Cardiac muscle cell (in vitro differentiated cells and primary cell): ENCODE measurements at places on chromosomes 13 and 19. TPM values are rescaled to one million over a fixed set of nuclear protein-coding genes. Genes with fewer than 3 reads are reported as not detected.

Gene ZIC2
- total RNA-seq: 0.06 and 0.11 TPM in 2 replicates

Gene ZNF324B
- total RNA-seq: 10.3 and 19.0 TPM in 2 replicates

Gene FREM2
- 37.8 and 51.4 TPM in 2 replicates for total RNA-seq

Gene GYS1
- 155 and 165 TPM in 2 replicates for total RNA-seq

DNA sequence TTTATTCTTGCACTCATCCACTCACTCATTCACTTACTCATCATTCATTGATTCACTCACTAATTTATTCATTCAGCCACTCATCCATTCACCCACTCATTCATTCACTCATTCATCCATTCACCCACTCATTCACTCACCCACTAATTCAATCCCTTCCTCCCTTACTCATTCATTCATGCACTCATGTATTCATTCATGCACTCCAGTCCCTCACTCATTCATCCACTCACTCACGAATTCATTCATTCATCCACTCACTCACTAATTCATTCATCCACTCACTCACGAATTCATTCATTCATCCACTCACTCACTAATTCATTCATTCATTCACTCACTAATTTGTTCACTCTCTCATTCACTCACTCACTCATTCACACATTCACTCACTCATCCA is 16.1 kb downstream of the ACTL9 start:
- H3K36me3 ChIP-seq: no peaks in the 10 kb centered on the region
- H3K27me3 ChIP-seq: no peaks in the 10 kb centered on the region

DNA sequence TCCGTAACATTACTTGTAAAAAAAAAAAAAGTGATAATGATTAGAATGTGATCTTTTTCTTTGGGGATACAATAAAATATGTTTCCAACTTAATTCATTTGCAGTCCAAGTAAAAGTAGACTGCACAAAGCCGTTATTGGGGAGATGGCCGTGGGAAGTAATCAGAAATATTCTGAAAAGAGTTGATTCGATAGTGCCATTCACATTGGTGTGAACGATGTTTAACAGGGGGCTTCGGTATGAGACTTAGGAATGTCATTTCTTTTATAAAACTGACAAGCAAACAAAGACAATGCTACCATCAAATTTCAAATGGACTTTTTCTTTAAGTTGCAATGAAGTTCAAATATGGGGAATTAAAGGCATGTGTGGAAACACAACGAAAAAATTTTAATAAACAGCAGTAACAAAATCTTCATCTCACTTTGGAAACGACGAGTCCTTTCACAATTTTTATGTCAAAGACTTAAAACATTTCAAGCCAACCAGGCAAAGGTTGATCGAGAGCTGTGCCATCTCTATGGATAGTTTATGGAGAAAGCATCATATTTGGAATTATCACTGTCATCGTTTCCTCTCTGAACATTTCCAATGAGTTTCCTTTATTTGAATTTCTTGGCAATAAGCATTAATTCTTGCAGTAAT is 1.7 kb upstream of the ZIC5 start:
- no peak overlapping the region for H3K4me3 ChIP-seq
- peak; percentile 2 for DNase-seq
- H3K27ac ChIP-seq: no peak overlapping the region
- H3K27me3 ChIP-seq: peaks cover 97% of the 10 kb centered on the region
- no peaks in the 10 kb centered on the region for H3K36me3 ChIP-seq

GRCh38 chr13:78876915-78877549 is 218.1 kb upstream of the OBI1 start:
- H3K27ac ChIP-seq: no peak overlapping the region
- H3K36me3 ChIP-seq: no peaks in the 10 kb centered on the region
- no peak overlapping the region for H3K4me3 ChIP-seq
- no peak for DNase-seq
- H3K4me1 ChIP-seq: no peaks in the 10 kb centered on the region

DNA sequence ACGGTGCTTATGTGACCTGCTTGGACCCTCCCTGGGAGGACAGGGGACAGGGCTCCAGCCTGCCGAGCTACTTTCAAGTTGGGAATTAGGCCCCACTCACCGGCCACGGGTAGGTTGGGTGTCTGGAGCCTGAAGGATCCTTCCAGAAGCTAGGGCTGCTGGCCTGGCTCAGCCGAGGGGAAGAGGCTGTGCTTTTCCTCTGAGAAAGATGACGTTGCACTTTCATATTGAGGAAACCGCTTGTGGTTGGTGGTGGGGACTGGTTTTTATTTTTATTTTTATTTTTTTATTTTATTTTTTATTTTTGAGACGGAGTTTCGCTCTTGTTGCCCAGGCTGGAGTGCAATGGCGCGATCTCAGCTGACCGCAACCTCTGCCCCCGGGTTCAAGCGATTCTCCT is at the start of gene TMEM150B:
TSS of gene TMEM150B (minus strand) at position 170 of the 400 bp plus-strand sequence. CDS start 4,305 bp downstream, outside the sequence.
- H3K36me3 ChIP-seq: no peaks in the 10 kb centered on the region
- no peak for DNase-seq
- H3K27ac ChIP-seq: no peak within 1 kb of the TSS
- H3K27me3 ChIP-seq: no peaks in the 10 kb centered on the region
- no peak within 1 kb of the TSS for H3K4me3 ChIP-seq

DNA sequence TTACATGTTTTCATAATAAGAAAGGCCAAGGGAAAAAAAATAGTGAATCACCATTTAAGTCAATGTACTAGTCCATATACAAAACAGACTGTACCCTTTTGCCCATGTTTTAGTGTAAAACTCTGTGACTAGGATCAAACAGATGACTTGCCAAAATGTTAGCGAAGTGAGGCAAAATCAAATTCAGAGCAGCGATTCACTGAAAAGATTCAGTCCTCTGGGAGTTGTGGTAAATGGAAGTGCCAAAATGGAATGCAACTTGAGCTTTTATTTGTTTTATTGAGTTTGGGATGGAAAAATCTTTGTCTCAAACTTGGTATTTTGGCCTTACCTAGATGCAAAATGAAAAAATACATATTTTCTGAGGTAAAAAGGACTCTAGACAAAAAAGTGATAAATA is 9.1 kb downstream of the CDADC1 start:
- no peak overlapping the region for H3K4me3 ChIP-seq
- no peak overlapping the region for H3K27ac ChIP-seq
- no peaks in the 10 kb centered on the region for H3K27me3 ChIP-seq
- peaks cover 14% of the 10 kb centered on the region for H3K36me3 ChIP-seq
- H3K4me1 ChIP-seq: no peaks in the 10 kb centered on the region
- DNase-seq: peak; percentile 23

GRCh38 chr13:112940236-112940635 is 28.8 kb upstream of the MCF2L start:
- H3K4me1 ChIP-seq: no peaks in the 10 kb centered on the region
- no peak overlapping the region for H3K27ac ChIP-seq
- no peaks in the 10 kb centered on the region for H3K36me3 ChIP-seq
- no peak overlapping the region for H3K4me3 ChIP-seq
- H3K27me3 ChIP-seq: no peaks in the 10 kb centered on the region

DNA sequence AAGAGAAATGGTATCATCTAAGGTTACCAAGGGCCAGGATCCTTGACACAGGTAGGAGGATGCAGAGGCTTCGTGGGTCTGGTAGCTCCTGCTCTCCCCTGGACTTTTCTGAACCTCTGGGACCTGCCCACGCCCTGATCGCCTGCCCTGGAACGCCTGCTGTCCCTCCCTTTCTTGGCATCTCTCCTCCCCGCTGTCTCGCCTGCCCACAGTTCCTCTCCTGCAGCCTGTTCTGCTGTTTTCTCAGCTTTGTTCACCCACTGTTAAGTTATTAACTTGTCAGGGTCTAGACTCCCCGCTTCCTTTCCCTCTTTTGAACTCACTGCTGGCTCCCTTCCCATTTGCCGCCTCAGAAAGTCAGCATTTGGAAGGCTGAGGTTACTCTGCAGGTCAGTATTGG is 19.8 kb downstream of the SERP2 start:
- H3K27ac ChIP-seq: peak overlapping the region; percentile 13
- DNase-seq: no peak
- no peaks in the 10 kb centered on the region for H3K36me3 ChIP-seq
- H3K4me3 ChIP-seq: no peak overlapping the region
- H3K27me3 ChIP-seq: no peaks in the 10 kb centered on the region

- DNase-seq: no peak
- H3K36me3 ChIP-seq: no peaks in the 10 kb centered on the region
- H3K4me3 ChIP-seq: no peak overlapping the region
Measured at GRCh38 chr13:48892053-48892687, 83.5 kb upstream of the FNDC3A start.

GRCh38 chr13:77595166-77595810 is 59.8 kb downstream of the SCEL start:
- no peak for DNase-seq
- H3K4me1 ChIP-seq: no peaks in the 10 kb centered on the region
- H3K36me3 ChIP-seq: no peaks in the 10 kb centered on the region
- H3K4me3 ChIP-seq: no peak overlapping the region

DNA sequence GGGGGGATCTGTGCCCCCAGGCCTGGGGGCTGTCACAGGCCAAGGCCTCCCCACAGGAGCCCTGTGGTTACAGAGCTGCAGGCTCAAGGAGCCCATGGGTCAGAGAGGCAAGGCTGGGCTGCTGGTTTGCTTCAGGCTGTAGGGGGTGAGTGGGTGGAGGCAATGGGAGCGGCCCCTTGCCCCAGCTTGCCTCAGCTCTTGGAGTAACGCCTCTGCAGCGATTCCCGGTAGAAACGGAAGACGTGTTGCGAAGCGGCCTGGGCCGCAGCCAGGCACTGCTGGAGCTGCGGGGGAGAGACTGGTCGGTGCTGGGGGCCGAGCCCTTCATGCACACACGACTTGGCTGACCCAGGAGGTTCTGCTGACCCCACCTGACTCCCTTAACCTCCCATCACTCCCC is 10.1 kb downstream of the TMEM91 start:
- no peaks in the 10 kb centered on the region for H3K4me1 ChIP-seq
- no peaks in the 10 kb centered on the region for H3K27me3 ChIP-seq
- peaks cover 3% of the 10 kb centered on the region for H3K36me3 ChIP-seq
- no peak for DNase-seq
- H3K27ac ChIP-seq: no peak overlapping the region
- no peak overlapping the region for H3K4me3 ChIP-seq

DNA sequence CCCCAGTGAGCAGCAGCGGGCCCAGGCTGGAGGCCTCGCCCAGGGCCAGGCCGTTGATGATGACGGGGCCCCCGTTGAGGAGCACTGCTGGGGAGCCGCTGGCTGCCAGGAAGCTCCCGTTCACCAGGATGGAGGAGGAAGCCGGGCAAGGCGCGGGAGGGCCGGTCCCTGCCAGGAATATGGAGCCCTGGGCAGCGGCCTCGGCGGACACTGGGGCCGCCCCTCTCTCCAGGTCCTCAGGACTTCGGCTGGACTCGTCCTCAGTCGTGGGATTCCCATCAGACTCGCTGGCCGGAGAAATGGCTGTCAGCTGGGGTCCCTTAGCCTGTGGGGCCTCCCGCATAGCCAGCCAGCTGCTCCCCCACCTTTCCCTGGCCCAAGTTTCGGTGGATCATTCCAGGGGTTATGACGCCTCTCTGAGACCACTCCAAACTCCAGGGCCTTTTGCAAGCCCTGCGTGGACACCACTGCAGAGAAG is 2.1 kb downstream of the SIX5 start:
- peaks cover 4% of the 10 kb centered on the region for H3K36me3 ChIP-seq
- no peak for DNase-seq
- H3K4me1 ChIP-seq: peaks cover 48% of the 10 kb centered on the region
- H3K27me3 ChIP-seq: no peaks in the 10 kb centered on the region
- H3K27ac ChIP-seq: peak overlapping the region; percentile 98

GRCh38 chr13:95222733-95223018 is 78.6 kb downstream of the ABCC4 start:
- no peaks in the 10 kb centered on the region for H3K36me3 ChIP-seq
- no peaks in the 10 kb centered on the region for H3K27me3 ChIP-seq
- no peaks in the 10 kb centered on the region for H3K4me1 ChIP-seq
- no peak overlapping the region for H3K4me3 ChIP-seq
- no peak for DNase-seq

- H3K36me3 ChIP-seq: peaks cover 12% of the 10 kb centered on the region
- H3K4me3 ChIP-seq: no peak overlapping the region
- H3K27ac ChIP-seq: no peak overlapping the region
- no peaks in the 10 kb centered on the region for H3K27me3 ChIP-seq
- no peaks in the 10 kb centered on the region for H3K4me1 ChIP-seq
Measured at GRCh38 chr13:36840718-36841250, 21.8 kb downstream of the RFXAP start.

- peak; percentile 47 for DNase-seq
- H3K27me3 ChIP-seq: no peaks in the 10 kb centered on the region
- H3K36me3 ChIP-seq: peaks cover 4% of the 10 kb centered on the region
- no peaks in the 10 kb centered on the region for H3K4me1 ChIP-seq
- H3K4me3 ChIP-seq: no peak overlapping the region
Measured at GRCh38 chr13:97279913-97280312, 57.8 kb downstream of the MBNL2 start.

GRCh38 chr19:31602548-31602947 is 253.3 kb upstream of the TSHZ3 start:
- H3K27me3 ChIP-seq: peaks cover 2% of the 10 kb centered on the region
- no peak overlapping the region for H3K27ac ChIP-seq
- H3K36me3 ChIP-seq: no peaks in the 10 kb centered on the region
- H3K4me3 ChIP-seq: no peak overlapping the region
- DNase-seq: no peak
- no peaks in the 10 kb centered on the region for H3K4me1 ChIP-seq

GRCh38 chr13:29020314-29020713 is 200.2 kb downstream of the MTUS2 start:
- H3K36me3 ChIP-seq: no peaks in the 10 kb centered on the region
- no peak overlapping the region for H3K4me3 ChIP-seq
- H3K27ac ChIP-seq: no peak overlapping the region
- no peaks in the 10 kb centered on the region for H3K4me1 ChIP-seq
- no peaks in the 10 kb centered on the region for H3K27me3 ChIP-seq

GRCh38 chr13:25440061-25440460 is 68.3 kb downstream of the ATP8A2 start:
- DNase-seq: no peak
- no peaks in the 10 kb centered on the region for H3K36me3 ChIP-seq
- H3K27me3 ChIP-seq: peaks cover 21% of the 10 kb centered on the region
- no peaks in the 10 kb centered on the region for H3K4me1 ChIP-seq

GRCh38 chr13:25109341-25109740 is 13.4 kb downstream of the PABPC3 start:
- no peak overlapping the region for H3K4me3 ChIP-seq
- H3K36me3 ChIP-seq: no peaks in the 10 kb centered on the region
- no peaks in the 10 kb centered on the region for H3K27me3 ChIP-seq
- no peak for DNase-seq
- no peak overlapping the region for H3K27ac ChIP-seq

- H3K4me3 ChIP-seq: no peak overlapping the region
- peaks cover 6% of the 10 kb centered on the region for H3K27me3 ChIP-seq
- DNase-seq: peak; percentile 98
- H3K4me1 ChIP-seq: no peaks in the 10 kb centered on the region
- H3K27ac ChIP-seq: no peak overlapping the region
- H3K36me3 ChIP-seq: no peaks in the 10 kb centered on the region
Measured at GRCh38 chr19:31214086-31214485, 135.2 kb downstream of the TSHZ3 start.

DNA sequence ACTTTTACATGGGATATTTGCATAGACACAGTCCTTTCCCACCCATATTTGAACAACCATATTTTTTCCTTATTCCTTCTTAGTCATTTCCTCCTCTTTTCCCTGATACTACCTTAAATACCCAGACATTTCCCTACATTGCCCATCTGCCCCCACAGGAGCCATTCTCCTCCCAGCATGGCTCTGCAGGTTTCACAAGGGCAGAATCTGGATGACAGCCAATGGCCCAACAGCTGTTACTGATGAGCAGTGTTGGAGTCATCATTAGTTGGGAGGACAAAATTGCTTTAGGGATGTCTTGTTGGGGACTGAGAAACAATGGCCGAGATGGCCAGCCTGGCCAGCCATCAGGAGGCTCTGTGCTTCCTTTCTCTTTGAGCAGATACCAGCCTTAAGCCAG is 209.5 kb downstream of the KLF5 start:
- no peaks in the 10 kb centered on the region for H3K4me1 ChIP-seq
- no peak for DNase-seq
- H3K27ac ChIP-seq: no peak overlapping the region
- no peaks in the 10 kb centered on the region for H3K36me3 ChIP-seq
- no peak overlapping the region for H3K4me3 ChIP-seq
